IMR-90 (cell line): ENCODE measurements at places on chromosomes 1 and 21. TPM values are rescaled to one million over a fixed set of nuclear protein-coding genes. Genes with fewer than 3 reads are reported as not detected.

- H3K4me1 ChIP-seq, result no peaks in the 10 kb centered on the region
- H3K27ac ChIP-seq, result no peak overlapping the region
- no peaks in the 10 kb centered on the region for H3K27me3 ChIP-seq
Observed at GRCh38 chr1:63563745-63564144, 29.5 kb upstream of the PGM1 start.

GRCh38 chr1:64042331-64043100 is 160.9 kb upstream of the UBE2U start:
- no peak overlapping the region for H3K4me3 ChIP-seq
- peaks cover 22% of the 10 kb centered on the region for H3K4me1 ChIP-seq
- peak overlapping the region; percentile 85; the same call in 1 of the 2 replicates for H3K27ac ChIP-seq
- no peaks in the 10 kb centered on the region for H3K36me3 ChIP-seq
- DNase-seq, result peak; percentile 98

GRCh38 chr1:19974822-19975416 is 4.5 kb downstream of the PLA2G2A start:
- peaks cover 27% of the 10 kb centered on the region for H3K27me3 ChIP-seq
- no peak overlapping the region for H3K4me3 ChIP-seq
- DNase-seq, result peak; percentile 72

- no peak overlapping the region for H3K27ac ChIP-seq
- no peaks in the 10 kb centered on the region for H3K36me3 ChIP-seq
- DNase-seq, result no peak
- H3K27me3 ChIP-seq, result no peaks in the 10 kb centered on the region
- no peaks in the 10 kb centered on the region for H3K4me1 ChIP-seq
Observed at GRCh38 chr1:147820761-147821297, 60.4 kb upstream of the GJA5 start.

DNA sequence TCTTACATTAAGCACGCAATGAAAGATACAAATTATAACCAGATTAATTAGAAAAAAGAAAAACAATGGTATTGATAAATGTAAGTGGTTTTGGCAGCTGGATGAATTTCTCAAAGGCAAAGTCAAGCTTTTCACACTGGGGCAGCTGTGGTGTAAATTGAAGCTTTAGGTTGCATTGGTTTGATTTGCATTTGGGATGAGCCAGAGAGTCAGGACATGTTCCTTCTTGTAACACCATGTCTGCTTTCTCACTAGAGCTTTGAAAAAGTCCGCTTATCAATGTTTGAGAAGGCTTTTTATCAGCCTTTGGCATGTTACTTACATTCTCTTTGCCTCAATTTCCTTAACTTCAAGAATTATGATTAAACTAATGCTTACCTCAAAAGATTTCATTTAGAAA is 173.9 kb downstream of the GPATCH2 start:
- DNase-seq, result no peak
- no peaks in the 10 kb centered on the region for H3K27me3 ChIP-seq
- no peaks in the 10 kb centered on the region for H3K4me1 ChIP-seq
- no peak overlapping the region for H3K4me3 ChIP-seq
- H3K27ac ChIP-seq, result no peak overlapping the region

DNA sequence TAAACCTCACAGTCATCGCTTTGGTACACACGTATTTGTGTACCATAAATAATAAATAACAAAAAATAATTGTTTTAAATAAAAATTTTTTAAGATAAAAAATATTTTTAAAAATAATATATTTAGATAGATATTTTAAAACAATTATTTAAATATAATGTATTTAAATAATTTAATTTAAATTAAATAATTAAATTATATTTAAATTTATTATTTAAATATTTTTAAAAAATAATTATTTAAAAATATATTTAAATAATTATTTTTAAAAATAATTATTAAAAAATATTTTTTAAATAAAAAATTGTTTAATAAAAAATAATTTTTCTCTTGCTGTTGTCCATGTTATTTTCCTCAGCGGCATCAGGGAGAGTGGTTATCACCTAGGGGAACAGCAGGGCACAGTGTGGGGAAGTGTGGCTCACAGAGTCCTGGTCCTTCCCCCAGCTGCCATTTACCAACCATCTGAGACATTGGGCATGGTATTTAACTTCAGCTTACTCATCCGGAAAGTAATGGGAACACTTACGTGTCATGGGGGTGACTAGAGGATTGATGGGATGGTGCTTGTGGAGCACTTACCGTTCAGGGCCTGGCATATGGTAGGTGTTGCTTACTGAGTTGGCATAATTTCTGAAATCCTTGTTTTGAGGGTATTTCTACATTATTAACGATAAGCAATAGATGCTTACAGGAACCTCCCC is 92.9 kb upstream of the TSPAN2 start:
- no peak overlapping the region for H3K27ac ChIP-seq
- H3K36me3 ChIP-seq, result no peaks in the 10 kb centered on the region
- H3K4me3 ChIP-seq, result no peak overlapping the region
- no peak for DNase-seq
- no peaks in the 10 kb centered on the region for H3K27me3 ChIP-seq
- H3K4me1 ChIP-seq, result peaks cover 16% of the 10 kb centered on the region

Gene C1orf141
- total RNA-seq, result not detected in 2 replicates
